Cardiac septum (tissue), 1 donor: ENCODE measurements at places on chromosomes 3 and 15. TPM values are rescaled to one million over a fixed set of nuclear protein-coding genes. Genes with fewer than 3 reads are reported as not detected.

Gene CHRNA5
- 2.0 TPM for total RNA-seq

Gene SLC27A2
- total RNA-seq: not detected

Gene CCDC54
- total RNA-seq: not detected

Gene ANKRD34C
- total RNA-seq: 0.78 TPM

Gene LIPC
- 0.62 TPM for total RNA-seq

Gene NUTM1
- total RNA-seq: not detected

Gene SPATA12
- total RNA-seq: not detected

Gene PODXL2
- 2.2 TPM for total RNA-seq

Gene SAMD7
- total RNA-seq: not detected

Gene AHSG
- not detected for total RNA-seq

Gene SI
- total RNA-seq: not detected

Gene SLC12A1
- not detected for total RNA-seq

Gene TTLL13
- total RNA-seq: 0.16 TPM

Gene KNG1
- not detected for total RNA-seq

Gene CFAP20DC
- 0.08 TPM for total RNA-seq

Gene DLEC1
- total RNA-seq: 0.22 TPM

Gene WNT7A
- not detected for total RNA-seq

Gene GP5
- 0.22 TPM for total RNA-seq

Gene LRRC34
- total RNA-seq: 2.3 TPM
